DMS 273 treated with DMSO at 0.1 percent for 48 hours (cell line): ENCODE measurements at places on chromosomes 16 and 17.

- peak; percentile 70 for DNase-seq
Observed at GRCh38 chr17:42116705-42117396, 4.3 kb downstream of the KAT2A start.

DNA sequence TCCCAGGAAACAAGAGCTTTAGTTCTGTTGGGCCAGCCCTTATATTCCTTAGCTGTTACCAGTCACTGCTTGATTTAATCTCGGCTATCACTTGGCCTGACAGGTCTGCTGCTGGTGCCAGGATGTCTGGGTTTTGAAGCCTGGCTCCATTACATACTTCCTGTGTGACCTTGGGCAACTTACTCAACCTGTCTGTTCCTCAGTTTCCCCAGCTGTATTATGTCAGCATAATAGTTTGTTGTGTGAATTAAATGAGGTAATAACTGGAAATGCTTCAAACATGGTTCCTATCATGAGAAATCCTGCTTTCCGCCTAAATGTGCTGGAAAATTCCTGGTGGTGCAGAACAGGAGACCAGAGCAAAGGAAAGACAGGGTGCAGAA lies 50.6 kb upstream of the STH start:
- no peak for DNase-seq

- no peak for DNase-seq
Observed at GRCh38 chr16:72865258-72865657, 182.7 kb downstream of the ZFHX3 start.

GRCh38 chr17:22704674-22705073 lies 1012.4 kb downstream of the KCNJ18 start:
- no peak for DNase-seq

GRCh38 chr16:50114357-50115129 lies 38.6 kb upstream of the TENT4B start:
- no peak for DNase-seq

DNA sequence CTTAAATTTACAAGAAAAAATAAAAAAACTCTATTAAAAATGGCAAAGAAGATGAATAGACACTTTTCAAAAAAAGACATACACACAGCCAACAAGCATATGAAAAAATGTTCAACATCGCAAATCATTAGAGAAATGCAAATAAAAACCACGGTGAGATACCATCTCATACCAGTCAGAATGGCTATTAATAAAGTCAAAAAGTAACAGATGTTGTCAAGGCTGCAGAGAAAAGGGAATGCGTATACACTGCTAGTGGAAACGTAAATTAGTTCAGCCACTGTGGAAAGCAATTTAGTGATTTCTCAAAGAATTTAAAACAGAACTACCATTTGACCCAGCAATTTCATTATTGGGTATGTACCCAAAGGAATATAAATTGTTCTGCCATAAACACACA lies 31.4 kb downstream of the CAPNS2 start:
- DNase-seq, result no peak

DNA sequence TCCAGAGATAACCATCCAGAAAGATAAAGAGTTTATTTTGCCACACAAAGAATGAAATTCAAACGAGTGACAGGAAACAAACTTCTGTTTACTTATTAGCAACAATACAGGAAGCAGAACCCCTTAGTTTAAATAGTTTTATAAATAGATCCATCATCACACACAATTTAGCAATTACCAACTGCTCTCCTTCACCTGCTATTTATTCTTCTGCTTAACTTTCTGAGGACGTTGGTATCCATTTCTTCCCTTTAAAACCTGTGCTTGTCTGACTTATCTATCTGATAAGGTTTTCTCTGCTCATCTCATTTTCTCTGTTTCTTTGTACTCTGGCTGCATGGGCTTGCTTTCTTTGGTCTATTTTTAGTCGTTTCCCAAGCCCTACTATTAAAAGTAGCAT lies 4.3 kb upstream of the ADAMTS18 start:
- no peak for DNase-seq

DNA sequence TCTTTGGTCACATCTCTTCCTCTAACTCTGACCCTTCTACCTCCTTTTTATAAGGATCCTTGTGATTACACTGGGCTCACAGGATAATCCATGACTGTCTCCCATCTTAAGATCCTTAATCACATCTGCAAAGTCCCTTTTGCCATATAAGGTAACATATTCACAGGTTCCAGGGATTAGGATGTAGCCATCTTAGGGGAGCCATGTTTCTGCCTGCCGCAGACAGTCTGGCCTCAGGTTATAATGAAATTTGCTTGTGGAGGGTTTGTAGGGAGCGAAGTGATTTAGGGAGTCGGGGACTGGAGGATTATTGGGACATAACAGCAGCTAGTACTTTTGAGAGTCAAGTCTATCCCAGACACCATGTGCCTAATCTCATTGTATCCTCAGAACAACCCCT lies 7.7 kb downstream of the EEF2K start:
- no peak for DNase-seq

GRCh38 chr17:42525221-42525620 lies 10.8 kb upstream of the NAGLU start:
- no peak for DNase-seq

- DNase-seq, result no peak
Observed at GRCh38 chr17:77628035-77628434, 330.5 kb upstream of the TNRC6C start.

DNA sequence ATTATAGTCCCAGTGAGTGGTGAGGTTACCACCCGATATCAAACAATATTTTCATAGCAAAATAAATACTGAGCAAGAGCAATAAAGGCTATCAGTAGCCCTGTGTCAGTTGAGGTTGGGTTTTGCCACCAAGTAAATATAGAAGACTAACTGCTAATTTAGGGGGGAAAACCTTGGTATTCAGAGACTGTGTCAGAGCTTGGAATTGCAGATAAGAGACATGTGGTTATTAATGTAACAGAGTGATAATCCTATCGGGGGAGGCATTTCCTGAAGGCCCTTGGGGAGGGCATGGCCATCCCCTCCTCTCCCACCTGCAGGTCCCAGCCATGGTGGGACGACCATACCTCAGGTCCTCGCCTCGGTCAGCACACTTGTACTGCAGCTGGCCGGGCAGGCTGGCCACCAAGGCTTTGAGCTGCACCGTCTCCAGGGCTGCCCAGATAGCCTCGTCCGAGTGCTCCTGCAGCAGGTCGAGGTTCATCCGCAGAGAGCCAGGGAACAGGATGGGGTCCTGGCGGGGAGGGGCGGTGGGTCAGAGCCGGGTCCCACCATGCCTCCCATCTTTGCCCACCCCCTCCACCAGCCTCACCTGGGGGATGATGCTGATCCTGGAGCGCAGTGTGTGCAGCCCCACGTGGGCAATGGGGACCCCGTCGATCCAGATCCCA lies 68.9 kb downstream of the ABCC6 start:
- DNase-seq, result no peak

DNA sequence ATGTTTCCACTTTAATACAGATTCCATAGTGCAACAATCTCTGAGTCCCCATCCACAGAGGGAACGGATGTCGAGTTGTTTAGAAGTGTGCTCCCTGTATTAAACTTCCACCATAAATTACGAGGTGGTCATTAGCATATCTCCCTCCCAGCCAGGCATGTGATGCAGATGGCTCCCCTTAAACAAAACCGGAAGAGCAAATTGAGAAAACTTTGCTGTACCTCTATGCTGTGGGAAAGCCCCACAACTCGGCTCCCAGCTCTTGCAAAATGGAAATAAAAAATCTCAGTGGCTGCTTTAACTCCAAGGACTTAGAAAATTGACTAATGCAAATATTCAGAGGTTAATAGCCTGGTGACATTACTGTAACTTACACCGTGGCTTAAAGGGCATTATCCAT lies 290.9 kb downstream of the MAF start:
- no peak for DNase-seq

GRCh38 chr17:2090804-2091534 lies 36.1 kb downstream of the HIC1 start:
- no peak for DNase-seq

GRCh38 chr17:14032234-14032633 lies 37.1 kb upstream of the COX10 start:
- DNase-seq, result no peak

DNA sequence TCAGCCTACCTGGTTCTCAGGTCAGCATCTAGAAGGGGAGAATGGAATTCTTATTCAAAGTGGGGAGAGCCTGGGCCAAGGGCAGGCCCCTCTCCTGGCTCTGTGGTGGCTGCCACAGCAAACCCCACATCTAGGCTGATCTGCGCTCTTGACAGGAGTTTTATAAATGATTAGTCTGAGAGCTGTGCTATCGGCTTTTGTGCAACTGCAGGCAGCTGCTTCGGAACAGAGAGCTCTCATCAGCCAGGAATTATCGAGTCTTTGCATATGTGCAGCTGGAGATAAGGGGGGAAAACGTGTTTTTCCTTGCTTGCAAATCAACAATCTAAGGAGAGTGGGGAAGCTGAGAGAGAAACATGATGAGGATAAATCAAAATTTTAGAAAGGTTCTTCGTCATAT lies 91.7 kb downstream of the HS3ST3A1 start:
- DNase-seq, result no peak

GRCh38 chr17:42107597-42108576 lies 4.6 kb downstream of the DHX58 start:
- peak; percentile 55 for DNase-seq

DNA sequence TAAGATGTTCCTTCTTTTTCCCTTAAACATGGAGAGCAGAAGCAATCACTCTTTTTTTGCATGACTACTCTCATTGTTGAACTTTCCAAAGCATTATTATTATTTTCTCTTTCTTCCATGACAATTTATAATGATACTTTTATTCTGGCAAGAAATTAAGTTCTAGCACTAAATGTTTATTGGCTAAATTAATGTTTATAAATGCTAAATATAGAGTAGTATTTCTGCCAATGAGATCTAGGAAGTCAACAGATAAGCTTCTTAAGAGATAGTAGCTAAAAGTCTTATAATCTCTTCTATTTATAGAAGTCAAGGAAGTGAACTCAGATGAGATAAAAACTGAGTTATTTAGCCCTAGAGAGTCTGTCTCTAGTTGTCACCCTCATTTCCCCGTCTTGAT lies 920.1 kb downstream of the KCNJ2 start:
- DNase-seq, result no peak

GRCh38 chr17:9322326-9322725 lies 253.3 kb downstream of the STX8 start:
- no peak for DNase-seq

DNA sequence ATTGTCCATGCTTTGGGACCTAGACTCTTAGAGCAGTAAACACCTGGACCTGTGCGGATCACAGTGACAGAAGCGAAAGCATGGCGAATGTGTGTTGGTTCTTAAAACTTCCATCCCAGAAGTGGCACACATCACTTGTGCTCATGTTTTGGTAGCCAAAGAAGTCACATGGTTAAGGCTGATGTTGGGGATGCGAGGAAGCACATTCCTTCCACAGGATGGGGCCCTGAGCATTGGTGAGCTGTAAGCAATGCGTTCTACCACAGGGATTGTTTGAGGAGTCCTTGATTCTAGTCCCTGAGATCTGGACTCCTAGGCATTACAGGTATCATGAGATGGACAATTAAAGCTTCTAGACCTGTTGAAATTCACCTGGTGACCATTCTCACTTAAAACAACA lies 375.9 kb downstream of the UTP18 start:
- DNase-seq, result no peak

DNA sequence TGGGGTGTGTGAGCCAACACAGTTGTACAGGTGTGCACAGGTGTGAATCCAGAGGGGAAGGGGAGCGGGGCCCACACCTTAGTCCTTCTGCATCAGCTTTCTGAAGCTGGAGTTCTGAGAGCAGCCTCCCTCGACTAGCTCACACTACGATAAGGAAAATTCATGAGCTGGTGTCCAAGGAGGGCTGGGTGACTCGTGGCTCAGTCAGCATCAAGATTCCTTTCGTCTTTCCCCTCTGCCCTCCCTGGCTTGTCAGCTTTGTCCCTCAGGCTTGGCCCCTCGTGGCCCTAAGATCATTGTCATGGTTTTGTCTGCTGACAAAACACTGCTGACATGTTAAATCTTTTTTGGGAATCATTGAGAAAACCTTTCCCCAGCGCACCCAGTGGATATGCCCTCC lies 47.5 kb downstream of the OR1D5 start:
- DNase-seq, result no peak

- DNase-seq, result no peak
Observed at GRCh38 chr17:57861790-57862693, 12.2 kb upstream of the MRPS23 start.

DNA sequence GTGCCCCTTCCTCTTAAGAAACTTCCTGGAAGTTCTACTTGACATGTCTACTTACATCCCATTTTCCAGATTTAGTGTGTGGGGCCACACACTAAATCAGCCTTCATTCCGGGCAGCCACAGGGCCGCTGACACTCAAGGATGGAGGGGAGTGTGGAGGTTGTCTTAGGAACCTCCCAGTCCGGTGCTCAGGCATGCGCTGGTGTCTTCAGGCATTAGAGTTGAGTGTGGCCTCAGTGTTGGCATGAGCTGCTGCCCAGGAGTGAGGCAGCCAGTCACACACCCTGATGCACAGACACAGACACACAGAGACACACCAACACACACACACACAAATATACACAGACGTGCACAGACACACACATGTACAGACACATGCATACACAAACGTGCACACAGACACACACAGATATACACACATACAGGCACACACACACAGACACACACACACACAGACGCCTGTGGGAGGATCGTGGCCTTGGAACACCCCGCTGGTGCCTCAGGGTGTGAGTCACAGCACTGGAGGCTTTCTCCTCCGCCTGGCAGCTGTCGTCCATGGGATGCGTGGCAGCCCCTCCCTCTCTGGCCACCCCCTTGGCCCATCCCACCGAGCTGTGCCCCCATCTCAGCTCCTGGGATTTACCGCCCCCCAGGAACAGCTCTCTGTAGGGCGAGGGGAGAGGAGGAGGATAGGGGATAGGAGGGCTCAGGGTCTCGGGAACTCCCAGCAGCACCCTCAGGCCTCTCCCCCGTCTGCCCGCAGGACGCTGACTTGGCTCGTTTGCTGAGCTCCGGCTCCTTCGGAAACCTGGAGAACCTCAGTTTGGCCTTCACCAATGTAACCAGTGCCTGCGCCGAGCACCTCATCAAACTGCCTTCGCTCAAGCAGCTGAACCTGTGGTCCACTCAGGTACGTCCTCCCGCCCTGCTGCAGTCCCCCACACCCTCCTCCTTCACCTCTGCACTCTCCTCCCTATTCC lies 75.6 kb upstream of the PLCG2 start:
- no peak for DNase-seq

GRCh38 chr16:12146966-12147365 lies 170.4 kb downstream of the SNX29 start:
- peak; percentile 13 for DNase-seq

- DNase-seq, result no peak
Observed at GRCh38 chr17:8287651-8288335, 677 bp upstream of the RANGRF start.

- DNase-seq, result no peak
Observed at GRCh38 chr17:77839698-77840512, 118.6 kb upstream of the TNRC6C start.
